Smooth muscle cell of the umbilical artery (primary cell): ENCODE measurements at places on chromosomes 3 and 15. TPM values are rescaled to one million over a fixed set of nuclear protein-coding genes. Genes with fewer than 3 reads are reported as not detected.

The SUCNR1 gene
- total RNA-seq = not detected in 2 replicates

The OXTR gene
- total RNA-seq = 3.9 and 31.7 TPM in 2 replicates

The EFCC1 gene
- total RNA-seq = not detected in 2 replicates

The GOLGA8M gene
- total RNA-seq = not detected in 2 replicates

The ACVR2B gene
- 2.2 and 2.4 TPM in 2 replicates for total RNA-seq

The MUC4 gene
- total RNA-seq = not detected in 2 replicates

The SH3GL3 gene
- 0.97 and 2.1 TPM in 2 replicates for total RNA-seq
